ENCODE measurements at places on chromosomes 13 and 19. TPM values are rescaled to one million over a fixed set of nuclear protein-coding genes. Genes with fewer than 3 reads are reported as not detected.

GRCh38 chr19:29467824-29468401 is 57.9 kb upstream of the VSTM2B start:
- DNase-seq: no peak

The SCEL gene
- total RNA-seq: 30.6 TPM

The ZNF429 gene
- total RNA-seq: 22.6 TPM

The ZNF878 gene
- total RNA-seq: 1.9 TPM

The FFAR1 gene
- 0.48 TPM for total RNA-seq

DNA sequence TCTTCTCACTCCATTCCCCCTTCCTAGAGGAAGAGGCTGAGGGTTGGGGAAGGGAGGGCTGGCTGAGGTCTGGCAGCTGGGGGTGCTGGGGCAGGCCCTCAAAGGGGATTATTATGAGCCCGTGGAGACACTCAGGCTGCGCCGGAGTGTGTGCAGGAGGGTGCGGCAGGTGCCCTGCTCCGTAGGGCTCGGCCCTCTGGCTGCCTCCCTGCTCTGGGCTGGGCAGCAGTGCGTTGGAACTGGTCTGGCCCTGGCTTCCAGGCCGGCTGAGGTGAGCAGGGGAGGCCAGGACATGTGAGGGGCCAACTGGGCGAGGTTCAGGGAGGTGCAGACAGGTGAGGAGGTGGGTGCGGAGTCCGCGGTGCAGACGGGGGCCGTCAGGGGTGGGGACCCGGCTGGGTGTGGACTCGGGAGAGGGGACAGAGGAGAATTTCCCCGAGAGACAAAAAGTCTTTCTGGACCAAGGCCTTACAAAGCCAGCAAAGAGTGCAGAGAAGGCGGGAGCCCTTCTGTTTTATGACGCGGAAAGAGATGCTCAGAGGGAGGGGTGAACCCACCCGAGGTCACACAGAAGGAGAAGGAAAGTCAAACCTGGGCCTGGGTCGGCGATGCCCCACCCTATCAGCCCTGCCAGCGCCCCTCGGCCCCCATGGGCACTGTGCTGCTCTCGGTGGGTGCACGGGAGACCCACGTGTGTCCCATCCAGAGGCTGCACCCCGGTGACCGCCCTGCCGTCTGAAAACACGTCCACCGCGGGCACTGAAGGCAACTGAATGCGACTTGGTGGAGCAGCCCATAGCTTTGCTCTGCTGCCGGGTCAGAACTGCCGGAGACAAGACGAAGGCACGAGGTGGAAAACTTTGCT is 31.0 kb downstream of the PIP5K1C start:
- DNase-seq: no peak

GRCh38 chr19:11814700-11815035 is 595 bp downstream of the ZNF440 start:
- DNase-seq: peak; percentile 22

The CYP2B6 gene
- total RNA-seq: 0.48 TPM

All from umbilical cord (tissue), 2 donors.